Activated CD8-positive, alpha-beta T cell treated with anti-CD3 and anti-CD28 coated beads for 36 hours (primary cell): ENCODE measurements at places on chromosomes 7 and 10.

- no peak for DNase-seq
These were observed 560 bp downstream of the CPA4 start for GRCh38 chr7:130293521-130293920.

GRCh38 chr7:24756545-24757352 lies 515 bp downstream of the GSDME start:
- DNase-seq, result peak; percentile 46

- DNase-seq, result no peak
These were observed 118.4 kb upstream of the SLC26A5 start for GRCh38 chr7:103564416-103564815.

DNA sequence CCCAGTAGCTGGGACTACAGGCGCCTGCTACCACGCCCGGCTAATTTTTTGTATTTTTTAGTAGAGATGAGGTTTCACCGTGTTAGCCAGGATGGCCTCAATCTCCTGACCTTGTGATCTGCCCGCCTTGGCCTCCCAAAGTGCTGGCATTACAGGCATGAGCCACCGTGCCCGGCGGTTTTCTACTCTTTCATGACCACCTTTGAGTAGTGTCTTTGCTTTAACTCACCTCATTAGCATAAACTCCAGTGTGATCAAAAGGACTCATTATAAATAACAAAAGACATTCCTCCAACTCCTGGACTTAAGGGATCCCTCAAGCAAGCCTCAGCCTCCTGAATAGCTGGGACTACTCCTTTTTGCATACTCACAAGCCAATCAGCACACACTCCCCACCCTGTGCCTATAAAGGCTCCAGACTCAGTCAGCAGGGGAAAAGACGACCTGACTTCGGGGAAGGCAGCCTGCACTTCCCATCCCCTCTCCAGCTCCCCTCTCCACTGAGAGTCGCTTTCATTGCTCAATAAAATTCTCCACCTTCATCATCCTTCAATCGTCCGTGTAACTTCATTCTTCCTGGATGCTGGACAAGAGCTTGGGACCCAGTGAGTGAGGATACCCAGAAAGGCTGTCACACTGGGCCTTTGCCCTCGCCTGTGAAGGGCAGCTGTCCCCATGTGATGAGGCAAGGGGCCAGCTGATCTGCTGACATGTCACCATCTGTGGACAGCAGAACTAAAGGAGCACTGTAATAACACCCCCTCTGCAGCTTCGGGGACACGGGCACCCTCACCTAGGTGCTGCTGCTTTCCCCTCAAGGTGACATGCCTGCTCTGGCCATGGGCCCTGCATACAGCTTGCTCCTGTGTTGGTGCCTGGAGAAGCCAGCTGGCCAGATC lies 35.0 kb upstream of the EIF4H start:
- DNase-seq, result no peak

DNA sequence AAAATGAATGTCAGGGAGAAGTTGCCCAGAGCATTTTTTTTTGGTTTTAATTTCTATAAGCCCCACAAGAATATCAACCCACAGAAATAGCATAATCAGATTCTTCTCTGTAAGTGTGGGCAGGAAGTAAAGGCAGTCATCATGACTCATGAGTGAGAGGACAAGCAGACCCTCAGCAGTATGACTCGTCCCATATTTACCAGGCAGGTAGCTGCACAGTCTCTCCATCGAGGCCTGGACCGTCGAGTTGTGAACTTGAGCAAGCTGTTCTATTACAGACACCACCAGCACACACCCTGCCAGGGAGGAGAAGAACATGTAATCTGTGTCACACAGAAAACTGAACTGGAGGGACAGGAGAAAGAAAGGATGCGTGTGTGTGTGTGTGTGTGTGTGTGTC lies 37.8 kb downstream of the AOAH start:
- peak; percentile 78 for DNase-seq

GRCh38 chr7:8396294-8396693 lies 37.1 kb upstream of the NXPH1 start:
- DNase-seq, result no peak

- DNase-seq, result no peak
These were observed 28.8 kb downstream of the PTPRN2 start for GRCh38 chr7:158558816-158559215.
